ENCODE measurements at places on chromosomes 2 and 18.

DNA sequence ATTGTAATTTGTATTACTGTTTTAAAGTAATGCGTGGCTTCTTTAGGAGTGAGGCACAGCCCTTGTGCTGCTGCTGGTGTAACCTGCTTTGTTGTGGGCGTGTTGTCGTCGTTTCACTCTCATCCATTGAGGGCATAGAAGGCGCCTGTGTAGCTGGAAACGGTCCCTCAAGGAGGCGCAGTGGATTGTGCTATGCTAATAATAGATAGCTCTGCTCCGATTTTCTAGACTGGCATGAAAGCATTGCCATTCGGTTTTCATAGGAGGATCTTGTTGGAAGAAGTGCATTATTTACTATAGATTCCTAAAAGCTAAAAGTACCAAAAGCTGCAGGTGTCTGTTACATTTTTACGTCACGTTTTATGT is 17.9 kb downstream of the RAB12 start:
- DNase-seq: no peak

DNA sequence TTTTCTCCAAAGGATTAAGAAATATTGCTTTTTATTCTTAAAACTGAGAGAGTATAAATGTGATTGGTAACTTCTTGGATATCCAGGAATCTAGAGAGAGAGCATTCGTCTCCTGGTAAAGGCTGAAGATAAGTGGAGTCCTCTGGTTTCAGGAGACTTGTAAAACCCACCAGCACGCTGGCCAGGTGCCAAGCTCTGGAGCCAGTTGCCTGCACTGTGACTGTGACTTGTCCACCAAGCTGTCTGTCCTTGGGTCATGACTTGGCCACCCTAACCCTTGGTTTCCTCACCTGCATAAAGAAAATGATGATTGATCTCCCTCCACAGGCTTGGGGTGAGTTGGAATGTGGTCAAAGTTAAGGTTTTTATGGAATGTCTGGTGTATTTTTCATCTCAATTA is 185.4 kb upstream of the NCKAP5 start:
- DNase-seq: no peak

DNA sequence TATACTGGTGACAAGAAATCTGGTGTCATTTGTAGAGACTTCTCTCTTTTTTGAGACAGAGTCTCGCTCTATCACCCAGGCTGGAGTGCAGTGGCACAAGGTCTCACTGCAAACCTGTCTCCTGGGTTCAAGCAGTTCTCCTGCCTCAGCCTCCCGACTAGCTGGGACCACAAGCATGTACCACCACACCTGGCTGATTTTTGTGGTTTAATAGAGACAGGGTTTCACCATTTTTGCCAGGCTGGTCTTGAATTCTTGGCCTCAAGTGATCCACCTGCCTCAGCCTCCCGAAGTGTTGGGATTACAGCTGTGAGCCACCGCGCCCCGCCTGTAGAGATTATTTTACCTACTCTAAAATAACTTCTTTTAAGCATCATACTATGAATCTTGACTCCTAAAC is 6.5 kb downstream of the HNRNPLL start:
- DNase-seq: no peak

- no peak for DNase-seq
Measured at GRCh38 chr2:207110310-207110709, 55.4 kb downstream of the KLF7 start.

Measured in NCI-H1694 (cell line).